ENCODE measurements at places on chromosomes 1 and 21. TPM values are rescaled to one million over a fixed set of nuclear protein-coding genes. Genes with fewer than 3 reads are reported as not detected.
A peak's percentile ranks its signal among the peaks of the same experiment; 100 is the strongest.

DNA sequence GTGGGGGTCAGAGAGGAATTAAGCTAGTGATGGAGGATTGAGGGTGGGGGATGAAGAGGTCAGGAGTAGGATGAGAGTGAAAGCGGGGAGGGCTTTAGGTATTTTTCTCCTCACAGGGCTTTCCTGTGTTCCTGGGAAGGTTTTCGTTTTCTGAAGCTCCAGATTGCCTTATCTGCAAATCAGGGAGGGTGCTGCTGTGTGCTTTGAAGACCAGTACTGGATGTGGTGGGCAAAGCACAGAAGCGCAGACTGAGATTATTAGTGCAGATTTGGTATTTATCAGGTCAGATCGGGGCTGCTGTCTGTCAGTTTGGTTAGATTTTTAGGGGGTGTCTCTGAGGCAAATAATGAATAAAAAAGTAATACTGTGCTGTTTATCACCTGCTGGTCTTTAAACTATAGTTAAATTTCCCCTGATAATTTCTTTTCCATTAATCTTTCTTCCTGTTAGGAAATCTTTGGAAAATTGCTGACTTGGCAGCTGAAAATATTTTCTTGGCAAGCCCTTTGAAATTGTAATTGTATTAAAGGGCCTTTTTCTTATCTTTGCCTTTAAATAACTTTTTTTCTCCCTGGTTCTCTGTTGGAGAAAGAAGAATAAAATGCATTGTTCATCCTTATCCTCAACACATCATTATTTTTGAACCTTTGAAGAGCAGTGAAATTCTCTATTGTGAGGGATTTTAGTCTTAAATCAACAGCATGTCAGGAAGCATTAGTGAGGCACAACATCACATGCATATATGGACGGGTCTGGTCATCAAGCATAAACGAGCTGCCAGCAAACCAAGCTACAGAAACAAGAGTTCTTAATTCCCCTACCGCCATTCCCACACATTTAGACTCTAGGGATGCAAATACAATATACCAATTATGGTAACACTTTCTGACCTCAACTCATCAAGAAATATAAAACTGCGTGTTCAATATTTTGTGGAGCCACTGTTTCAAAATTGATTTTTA is 139.6 kb downstream of the S1PR1 start:
- peak; percentile 59 for DNase-seq
- H3K27ac ChIP-seq: no peak overlapping the region
- no peaks in the 10 kb centered on the region for H3K27me3 ChIP-seq
- peaks cover 2% of the 10 kb centered on the region for H3K4me1 ChIP-seq

GRCh38 chr1:74517599-74518051 is 5.2 kb upstream of the LRRC53 start:
- H3K36me3 ChIP-seq: no peaks in the 10 kb centered on the region
- no peak for DNase-seq
- no peaks in the 10 kb centered on the region for H3K4me1 ChIP-seq

DNA sequence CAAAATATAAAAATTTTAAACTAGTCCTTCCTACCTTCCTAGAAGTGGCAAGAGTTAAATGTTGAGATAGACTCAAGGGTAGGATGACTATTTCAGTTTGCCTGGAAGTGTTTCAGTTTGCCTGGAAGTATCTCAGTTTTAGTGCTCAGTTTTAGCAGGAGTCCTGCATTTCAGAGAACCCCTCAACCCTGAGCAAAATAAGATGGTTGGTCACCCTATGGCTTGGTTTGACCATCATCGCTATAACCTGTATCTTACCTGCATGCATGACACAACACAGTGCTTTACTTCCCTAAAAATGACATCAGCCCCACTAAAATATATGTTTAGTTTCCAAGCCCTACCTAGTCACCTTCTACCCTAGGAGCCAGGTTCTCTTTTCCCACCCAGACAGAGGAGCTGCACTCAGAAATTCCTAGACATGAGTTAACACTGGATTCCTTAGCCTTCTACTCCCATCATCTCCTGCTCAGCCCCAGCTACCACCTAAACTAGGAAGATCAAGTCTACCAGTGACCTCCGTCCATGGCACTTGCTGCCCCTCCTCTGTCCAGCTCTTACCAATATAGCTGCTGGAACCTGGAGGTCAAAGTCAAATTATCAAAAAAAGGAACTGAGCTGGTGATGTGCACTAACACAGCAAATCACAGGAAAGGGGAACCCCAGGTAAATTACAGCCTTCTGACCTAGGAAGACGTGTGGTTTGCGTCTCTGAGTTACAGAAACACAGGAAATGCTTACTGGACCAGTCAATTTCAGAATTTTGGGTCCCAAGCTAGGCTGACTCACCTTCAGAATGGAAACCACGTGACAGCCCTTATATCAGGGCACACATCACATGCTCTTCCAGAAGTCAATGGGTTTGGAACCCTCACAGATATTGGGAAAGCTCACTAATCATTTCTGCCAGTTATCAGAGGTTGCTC is 2.2 kb upstream of the G0S2 start:
- no peaks in the 10 kb centered on the region for H3K36me3 ChIP-seq
- H3K27ac ChIP-seq: no peak overlapping the region
- peaks cover 6% of the 10 kb centered on the region for H3K4me1 ChIP-seq

GRCh38 chr1:193846876-193847604 is 660.6 kb upstream of the B3GALT2 start:
- no peak for DNase-seq
- no peaks in the 10 kb centered on the region for H3K4me1 ChIP-seq
- H3K36me3 ChIP-seq: no peaks in the 10 kb centered on the region
- no peaks in the 10 kb centered on the region for H3K27me3 ChIP-seq
- no peak overlapping the region for H3K4me3 ChIP-seq

Gene LYPD8
- not detected for total RNA-seq

- H3K4me1 ChIP-seq: peaks cover 5% of the 10 kb centered on the region
- H3K36me3 ChIP-seq: no peaks in the 10 kb centered on the region
- no peak overlapping the region for H3K4me3 ChIP-seq
- no peak for DNase-seq
- peaks cover 6% of the 10 kb centered on the region for H3K27me3 ChIP-seq
These were observed 54.9 kb upstream of the ATF3 start for GRCh38 chr1:212553676-212554075.

- H3K4me3 ChIP-seq: no peak overlapping the region
- no peak overlapping the region for H3K27ac ChIP-seq
- H3K36me3 ChIP-seq: no peaks in the 10 kb centered on the region
- no peak for DNase-seq
- H3K27me3 ChIP-seq: no peaks in the 10 kb centered on the region
These were observed 38.7 kb downstream of the GPR137B start for GRCh38 chr1:236181059-236181458.

Gene LPAR3
- not detected for total RNA-seq

DNA sequence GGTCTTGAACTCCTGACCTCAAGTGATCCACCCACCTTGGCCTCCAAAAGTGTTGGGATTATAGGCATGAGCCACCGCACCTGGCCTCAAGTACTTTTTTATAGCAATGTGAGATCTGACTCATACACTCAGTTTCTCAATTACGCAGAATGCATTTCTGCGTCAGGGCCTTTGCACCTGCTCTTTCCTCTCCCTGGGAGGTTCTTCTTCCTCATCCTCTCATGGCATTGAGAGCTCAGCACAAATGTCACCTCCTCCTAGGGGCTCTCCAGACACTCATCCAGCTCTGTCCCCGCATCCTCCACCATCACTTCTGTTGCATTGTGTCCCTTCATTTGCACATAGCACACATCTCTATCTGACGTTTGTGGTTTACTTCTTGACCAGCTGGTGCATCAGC is 418.8 kb downstream of the PTPRU start:
- DNase-seq: no peak
- no peaks in the 10 kb centered on the region for H3K27me3 ChIP-seq
- no peaks in the 10 kb centered on the region for H3K36me3 ChIP-seq

Gene TRIM45
- total RNA-seq: 3.3 TPM

Gene SETDB1
- total RNA-seq: 49.2 TPM

Gene RHD
- not detected for total RNA-seq
